NCI-H1436 (cell line): ENCODE measurements at places on chromosomes 5 and 9.
A peak's percentile ranks its signal among the peaks of the same experiment; 100 is the strongest.

GRCh38 chr9:73916016-73916673 is 581.0 kb upstream of the RORB start:
- DNase-seq: no peak

DNA sequence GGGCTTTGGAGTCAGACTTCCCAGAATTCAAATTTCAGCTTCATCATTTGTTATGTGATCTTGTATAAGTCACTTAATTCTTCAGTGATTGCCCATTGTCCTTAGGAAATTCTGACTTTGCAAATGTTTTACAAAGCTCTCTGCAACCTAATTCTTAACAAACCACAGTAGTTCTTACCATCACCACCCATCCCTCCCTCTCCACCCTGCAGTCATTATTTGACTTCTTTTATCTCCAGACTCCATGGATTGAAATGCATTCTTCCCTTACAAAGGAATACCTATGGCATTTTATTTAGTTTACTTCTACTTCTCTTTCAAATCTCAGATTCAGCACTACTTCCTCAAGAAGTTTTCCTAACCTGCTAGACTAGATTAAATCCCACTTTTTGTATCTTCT is 23.1 kb downstream of the SHLD3 start:
- no peak for DNase-seq

GRCh38 chr5:123701511-123702200 is 189.7 kb downstream of the CSNK1G3 start:
- DNase-seq: no peak

- no peak for DNase-seq
Measured at GRCh38 chr9:78118742-78119473, 87.3 kb upstream of the GNAQ start.

- DNase-seq: no peak
Measured at GRCh38 chr5:106964132-106964531, 706.6 kb downstream of the EFNA5 start.

- no peak for DNase-seq
Measured at GRCh38 chr5:79973511-79973910, 17.6 kb downstream of the MTX3 start.

- DNase-seq: no peak
Measured at GRCh38 chr5:39578887-39579497, 154.2 kb upstream of the DAB2 start.

- DNase-seq: no peak
Measured at GRCh38 chr9:20664501-20664900, 19.6 kb upstream of the FOCAD start.

DNA sequence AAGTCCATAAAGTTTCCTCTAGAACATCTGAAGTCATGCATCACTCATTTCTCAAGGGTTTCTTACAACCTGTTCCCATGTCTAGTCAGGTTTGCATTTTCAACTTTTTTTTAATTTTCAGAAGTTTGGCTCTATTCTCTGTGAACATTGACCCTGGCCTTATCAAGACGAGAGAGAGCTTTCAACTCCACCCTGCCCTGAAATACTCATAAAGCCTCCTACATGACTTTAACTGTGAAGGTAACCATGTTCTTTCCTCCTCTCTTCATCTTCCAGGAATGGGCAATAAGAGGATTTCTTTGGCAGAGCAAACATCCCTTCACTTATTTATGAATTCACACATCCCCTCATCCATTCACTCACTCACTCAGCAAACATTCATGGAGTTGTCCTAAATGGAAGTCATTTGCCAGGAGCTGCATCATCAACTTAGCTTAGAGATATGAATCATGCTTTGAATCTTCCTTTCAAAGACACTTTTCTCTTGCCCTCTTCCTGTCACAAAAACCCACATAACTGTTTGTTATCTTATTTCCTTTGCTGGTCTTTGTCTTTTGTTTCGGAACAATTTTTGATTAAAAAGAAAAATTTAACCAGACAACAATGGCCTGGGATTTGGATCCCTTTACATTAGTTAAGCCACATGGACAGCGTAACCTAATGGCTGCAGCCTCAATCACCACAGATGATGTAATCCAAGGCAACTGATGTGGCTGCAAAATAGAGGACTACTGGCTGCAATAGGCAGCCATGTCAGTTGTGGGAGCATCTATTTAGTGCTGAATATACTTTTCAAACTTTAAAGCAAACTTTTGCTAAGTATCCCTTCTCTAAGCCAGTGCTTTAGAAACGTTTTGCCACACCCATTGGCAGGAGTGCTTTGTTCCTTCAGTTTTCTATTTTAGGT is 43.0 kb upstream of the GNAQ start:
- DNase-seq: no peak

DNA sequence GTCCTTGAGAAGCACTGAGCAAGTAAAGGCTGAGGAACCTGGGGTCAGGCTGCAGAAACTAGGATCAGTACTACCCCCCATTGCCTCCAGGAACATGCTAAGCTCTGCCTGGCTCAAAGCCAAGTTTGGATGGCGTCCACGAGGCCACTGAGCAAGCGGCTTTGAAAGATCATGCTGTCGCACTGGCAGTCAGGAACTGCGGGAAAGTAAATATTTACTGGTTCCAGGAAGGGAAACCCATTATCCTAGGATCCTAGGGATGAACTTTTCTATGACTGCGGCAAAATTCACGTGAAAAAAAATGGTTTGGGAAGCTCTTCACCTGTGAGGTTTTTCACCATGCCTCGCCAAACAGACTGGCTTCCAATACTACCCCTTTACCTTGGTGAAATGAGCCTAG is 75.3 kb upstream of the PJA2 start:
- DNase-seq: peak; percentile 18

DNA sequence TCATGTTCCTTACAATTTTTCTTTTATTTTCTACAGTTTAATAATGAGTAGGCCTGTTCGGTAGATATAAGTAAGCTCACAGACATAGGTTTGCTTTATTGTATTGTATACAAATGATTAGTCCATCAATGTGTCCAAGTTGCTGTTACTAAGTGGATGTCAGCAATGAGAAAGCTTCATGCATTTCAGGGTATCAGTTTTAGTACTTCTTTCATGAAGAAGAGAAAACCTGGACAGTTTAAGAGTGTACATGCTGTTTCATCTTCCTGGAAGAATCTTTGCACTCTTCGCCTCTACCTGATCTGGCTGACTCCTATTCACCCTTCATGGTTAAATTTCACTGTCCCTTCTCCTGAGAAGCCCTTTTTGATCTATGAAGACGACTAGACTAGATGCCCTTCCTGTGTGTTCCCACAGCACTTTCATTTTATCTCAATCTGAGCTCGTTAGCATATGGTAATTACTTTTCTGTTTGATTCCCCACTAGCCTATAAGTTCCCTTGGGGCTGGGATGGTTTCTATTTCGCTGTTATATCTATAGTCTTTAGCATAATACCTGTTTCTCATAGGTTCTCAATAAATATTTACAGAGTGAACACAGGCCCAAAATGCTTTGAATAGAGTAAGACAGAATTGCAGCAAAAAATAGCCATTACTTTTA is 70.7 kb downstream of the CETN3 start:
- DNase-seq: no peak

DNA sequence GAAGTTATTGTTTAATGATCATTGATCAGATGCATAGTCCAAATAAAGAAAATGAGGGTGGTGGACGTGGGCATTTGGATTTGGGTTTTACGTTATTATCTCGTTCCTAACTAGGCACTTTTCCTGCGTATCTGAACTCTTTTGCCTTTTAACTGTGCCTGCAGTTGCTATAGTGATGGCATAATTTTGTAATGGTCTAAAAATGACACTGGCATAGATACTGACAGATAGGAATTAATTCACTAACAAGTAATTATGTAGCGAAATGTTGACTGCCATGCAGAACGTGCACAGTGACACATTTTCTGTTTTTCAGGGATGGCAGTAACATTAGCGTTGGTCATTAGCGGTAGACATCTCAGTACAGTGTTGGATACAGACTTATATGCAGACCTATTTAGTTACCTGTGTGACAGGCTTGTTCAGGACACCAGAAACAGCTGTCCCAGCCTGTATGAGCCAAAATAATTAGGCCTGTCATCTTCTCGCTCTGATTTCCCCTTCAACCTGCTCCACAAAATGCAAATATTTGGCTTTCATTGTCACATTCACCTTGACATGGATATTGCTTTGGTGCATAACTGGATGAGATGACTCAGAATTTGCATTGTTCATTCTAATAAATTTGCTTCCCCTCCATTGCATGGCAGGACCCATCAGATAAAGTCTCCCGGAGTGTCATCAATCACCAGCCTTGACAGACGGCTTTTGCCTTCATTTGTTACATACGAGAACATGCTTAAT is 413.3 kb upstream of the IRX1 start:
- DNase-seq: no peak

DNA sequence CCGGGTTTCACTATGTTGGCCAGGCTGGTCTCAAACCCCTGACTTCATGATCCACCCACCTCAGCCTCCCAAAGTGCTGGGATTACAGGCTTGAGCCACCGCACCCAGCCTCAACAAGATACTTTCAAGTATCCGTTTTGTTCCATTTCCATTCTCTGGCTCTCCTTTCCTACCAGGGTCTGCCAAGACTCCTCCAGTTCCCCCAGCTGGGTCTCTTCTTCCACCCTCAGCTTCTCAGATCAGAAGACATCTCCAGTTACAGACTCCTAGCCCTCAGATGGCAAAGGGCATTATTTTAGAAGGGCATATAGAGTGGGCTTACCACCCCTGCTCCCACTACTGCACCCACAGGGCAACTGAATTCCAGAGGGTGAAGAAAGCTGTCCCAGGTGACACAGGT is 1.5 kb upstream of the PDGFRB start:
- DNase-seq: no peak
